ENCODE measurements at places on chromosomes 1 and 21.
A peak's percentile ranks its signal among the peaks of the same experiment; 100 is the strongest.

DNA sequence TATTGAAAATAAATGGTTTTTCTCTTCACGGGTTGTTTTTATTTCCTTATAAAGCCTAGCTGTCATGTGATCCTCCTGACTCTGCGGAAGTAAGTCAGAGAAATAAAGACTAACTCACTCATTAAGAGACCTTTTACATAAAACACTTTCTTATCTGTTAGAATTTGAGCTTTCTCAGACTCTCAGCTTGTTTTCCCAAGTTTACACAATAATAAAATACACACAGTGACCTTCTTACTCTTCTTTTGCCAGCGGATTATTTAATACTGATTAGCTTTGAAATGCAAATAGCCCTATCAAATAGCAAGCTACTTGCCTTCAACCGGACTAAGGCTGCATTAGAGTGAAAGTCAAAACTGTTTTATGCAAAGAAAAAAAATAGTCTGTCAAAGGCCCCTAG lies 45.5 kb upstream of the CXADR start:
- DNase-seq, result no peak

DNA sequence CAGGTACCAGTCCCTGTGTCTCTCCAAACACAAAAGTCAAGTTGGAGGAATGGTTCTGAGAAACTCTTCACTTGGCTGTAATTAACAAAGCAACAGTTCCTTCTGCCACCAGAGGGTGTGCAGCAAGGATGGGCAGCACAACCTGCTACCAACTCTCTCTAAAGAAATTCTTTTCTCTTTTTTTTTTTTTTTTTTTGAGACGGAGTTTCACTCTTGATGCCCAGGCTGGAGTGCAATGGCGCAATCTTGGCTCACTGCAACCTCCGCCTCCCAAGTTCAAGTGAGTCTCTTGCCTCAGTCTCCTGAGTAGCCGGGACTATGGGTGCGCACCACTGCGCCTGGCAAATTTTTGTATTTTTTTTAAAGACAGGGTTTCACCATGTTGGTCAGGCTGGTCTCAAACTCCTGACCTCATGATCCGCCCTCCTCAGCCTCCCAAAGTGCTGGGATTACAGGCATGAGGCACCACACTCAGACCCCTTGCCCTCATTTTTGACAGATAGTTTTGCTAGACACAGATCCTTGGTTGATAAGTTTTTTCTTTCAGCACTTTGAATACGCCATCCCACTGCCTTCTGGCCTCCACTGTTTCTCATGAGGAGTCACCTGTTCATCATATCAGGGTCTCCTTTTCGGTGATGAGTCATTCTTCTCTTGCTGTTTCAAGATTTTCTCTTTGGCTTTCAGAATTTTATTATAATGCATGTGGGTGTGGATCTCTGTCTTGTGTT lies 12.1 kb upstream of the DEGS1 start:
- DNase-seq, result peak; percentile 13

- no peak for DNase-seq
Measured at GRCh38 chr21:46208761-46209721, 19.5 kb downstream of the LSS start.

DNA sequence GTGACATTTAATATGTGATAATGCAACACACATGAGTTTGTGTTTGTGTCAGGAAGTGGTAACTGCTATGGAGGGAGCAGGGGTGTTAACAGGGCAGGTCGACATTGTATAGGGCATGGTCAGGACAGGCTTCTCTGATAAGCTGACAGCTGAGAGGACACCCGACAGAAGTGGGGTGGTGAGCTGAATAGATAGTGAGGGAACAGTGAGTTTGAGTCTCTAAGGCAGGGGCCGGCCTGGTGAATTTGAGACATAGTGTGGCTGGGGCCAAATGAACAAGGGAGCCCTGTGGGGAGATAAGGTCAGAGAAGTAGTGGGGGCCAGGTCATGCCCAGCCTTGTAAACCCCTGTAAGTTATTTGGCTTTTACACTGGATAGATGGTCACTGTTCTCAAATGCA lies 217.4 kb upstream of the KIAA0040 start:
- peak; percentile 99 for DNase-seq

GRCh38 chr1:94316183-94316582 lies 78.8 kb upstream of the ARHGAP29 start:
- no peak for DNase-seq

DNA sequence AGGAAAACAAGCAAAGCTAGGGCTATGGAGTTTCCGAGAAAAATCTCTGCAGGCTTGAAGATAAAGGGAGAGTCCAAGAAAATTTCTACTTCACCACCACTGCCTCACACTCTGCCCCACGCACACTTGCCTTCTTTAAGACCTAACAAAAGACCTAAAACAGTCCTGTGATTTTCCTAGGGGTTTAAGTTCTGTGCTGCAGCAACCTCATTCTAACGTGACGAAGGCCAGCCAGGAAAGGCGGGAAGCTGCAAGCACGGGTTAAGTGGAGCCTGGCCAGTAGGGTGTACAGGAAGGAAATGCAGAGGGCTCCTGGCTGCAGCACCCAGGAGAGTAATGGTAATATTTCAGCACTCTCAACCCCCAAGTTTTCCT lies 1.5 kb downstream of the SPATA6 start:
- DNase-seq, result peak; percentile 2

DNA sequence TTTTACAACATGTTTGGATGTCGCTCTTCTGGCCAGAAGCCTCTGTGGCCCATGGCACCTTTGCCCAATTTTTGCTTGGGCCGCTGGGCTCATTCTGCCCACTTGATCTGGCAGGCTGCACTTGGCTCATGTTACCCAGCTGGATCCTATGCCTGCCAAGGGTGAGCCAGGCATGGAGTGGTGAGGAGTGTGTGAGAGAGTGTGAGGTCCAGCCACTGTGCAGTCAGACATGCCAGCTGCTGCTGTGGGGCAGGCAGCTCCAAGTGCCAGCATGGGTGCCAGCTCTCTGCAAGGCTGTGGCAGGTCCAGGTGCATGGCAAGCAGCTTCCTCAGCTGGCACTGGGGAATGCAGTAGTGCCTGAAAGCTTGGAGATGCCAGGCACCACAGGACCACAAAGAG lies 71.0 kb downstream of the EBNA1BP2 start:
- DNase-seq, result no peak

GRCh38 chr1:53469373-53469772 lies 10.2 kb downstream of the DMRTB1 start:
- DNase-seq, result no peak

GRCh38 chr21:34874684-34875513 lies 174.2 kb downstream of the RUNX1 start:
- DNase-seq, result no peak

- DNase-seq, result no peak
Measured at GRCh38 chr1:9805006-9805508, 18.7 kb downstream of the CLSTN1 start.

GRCh38 chr1:204093781-204094180 lies 20.9 kb downstream of the SOX13 start:
- DNase-seq, result no peak

- DNase-seq, result no peak
Measured at GRCh38 chr1:201673093-201673492, 134.2 kb downstream of the NAV1 start.

DNA sequence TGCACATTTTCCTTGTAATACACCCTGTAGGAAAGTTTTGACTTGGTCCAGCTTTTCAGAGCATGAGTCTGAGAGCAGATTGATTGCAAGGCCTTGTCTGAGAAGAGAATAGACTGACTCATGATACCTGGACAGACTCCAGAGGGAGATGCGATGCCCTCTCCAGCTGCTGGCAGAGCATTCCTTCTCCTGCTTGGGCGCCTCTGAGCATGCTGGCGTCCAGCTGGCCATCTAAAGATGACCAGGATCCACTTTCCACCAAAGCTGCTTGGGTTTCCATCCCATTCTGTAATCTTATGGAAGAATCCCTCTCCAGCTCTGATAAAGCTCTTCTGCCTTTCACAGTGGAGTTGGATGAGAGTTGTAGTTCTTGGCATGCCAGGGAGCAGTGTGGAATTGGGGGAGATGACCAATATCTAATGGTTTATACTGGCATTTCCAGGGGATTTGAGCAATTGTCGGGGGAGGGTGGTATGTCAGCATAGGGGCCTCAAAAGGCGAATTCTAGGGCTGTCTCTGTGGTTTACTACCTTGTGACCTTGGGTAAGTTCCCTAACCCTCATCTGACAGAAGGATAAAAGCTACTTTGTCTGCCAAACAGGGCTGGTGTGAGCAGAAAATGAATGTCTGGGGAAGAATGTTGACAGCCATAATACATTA lies 19.5 kb downstream of the SZRD1 start:
- peak; percentile 41 for DNase-seq

- DNase-seq, result no peak
Measured at GRCh38 chr1:116962987-116963639, 38.4 kb upstream of the CD101 start.

DNA sequence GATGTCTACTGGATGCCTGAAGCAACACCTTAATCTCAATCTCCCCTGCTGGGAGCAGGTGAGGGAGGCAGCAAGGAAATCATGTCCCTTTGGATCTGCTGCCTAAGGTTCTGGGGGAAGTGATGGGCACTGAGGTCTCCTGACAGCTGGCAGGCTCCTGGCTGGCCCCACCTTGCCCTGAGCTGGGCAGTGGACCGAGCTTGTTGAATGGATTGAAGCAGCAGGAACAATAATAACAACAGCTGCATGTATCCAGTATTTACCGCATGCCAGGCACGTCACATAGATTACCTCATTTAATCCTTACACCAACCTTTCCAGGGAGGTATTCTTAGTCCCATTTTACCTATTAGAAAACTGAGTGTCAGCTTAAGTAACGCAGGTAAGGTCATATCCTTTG lies 133.9 kb downstream of the PLXNA2 start:
- DNase-seq, result no peak

GRCh38 chr1:55640708-55641473 lies 425.7 kb upstream of the USP24 start:
- DNase-seq, result no peak

GRCh38 chr21:24272521-24272938 lies 1334.8 kb downstream of the MRPL39 start:
- DNase-seq, result peak; percentile 96

DNA sequence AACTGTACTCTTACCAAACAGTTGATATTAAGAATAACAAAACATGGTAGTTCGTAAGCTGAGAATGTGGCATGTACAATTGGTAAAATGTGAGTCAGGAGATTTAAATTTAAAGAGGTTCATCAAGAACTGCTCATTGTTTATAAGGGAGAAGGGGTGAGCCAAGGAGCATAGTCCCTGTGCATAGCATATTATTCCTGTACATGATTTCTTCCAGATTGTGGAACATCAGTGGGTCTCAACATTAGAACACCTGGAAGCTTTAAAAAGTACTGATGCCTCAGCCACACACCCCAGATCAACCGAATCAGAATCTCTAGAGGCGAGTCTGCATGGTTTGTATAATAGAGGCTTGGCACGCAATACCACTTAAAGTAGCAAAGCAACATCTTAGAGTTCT lies 56.1 kb downstream of the KCTD3 start:
- DNase-seq, result no peak

All from erythroblast (primary cell).